ENCODE measurements at places on chromosomes 2 and 18.

DNA sequence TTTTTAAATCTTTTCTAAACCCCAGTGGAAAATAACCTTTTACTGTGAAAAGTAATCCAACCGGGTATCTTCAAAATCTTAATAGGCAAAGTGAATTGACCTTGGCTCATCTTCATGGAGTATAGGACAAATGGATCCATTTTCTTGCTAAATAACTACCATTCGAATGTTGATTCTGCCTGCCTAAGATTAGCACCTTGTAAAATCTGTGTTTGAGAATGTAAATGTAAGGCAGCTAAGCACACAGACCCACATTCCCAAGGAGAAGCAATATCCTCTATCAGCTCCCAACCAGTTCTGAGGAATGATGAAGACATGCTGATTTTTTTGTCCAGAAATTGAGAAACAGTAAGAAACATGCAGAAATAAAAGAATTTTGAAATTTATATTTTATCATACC lies 509.8 kb upstream of the SMIM21 start:
- no peak for DNase-seq

DNA sequence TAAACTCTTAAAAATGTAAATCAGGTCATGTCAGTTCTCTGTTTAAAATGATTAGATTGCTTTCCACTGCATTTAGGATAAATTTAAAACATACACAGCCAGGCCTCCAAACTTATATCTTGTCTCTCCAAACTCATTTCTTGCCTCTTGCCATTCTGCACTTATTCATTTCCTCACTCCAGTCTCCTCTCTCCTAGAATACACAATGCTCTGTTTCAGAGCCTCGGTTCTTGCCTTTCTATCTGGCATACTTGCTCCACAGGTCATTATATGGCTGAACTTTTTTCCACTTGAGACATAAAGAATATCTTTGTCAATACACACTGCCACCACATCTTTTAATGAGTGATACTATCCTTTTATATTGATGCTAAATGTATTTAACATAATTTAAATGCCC lies 10.5 kb upstream of the UGP2 start:
- DNase-seq: no peak

GRCh38 chr2:237604391-237604790 lies 13.9 kb upstream of the RAB17 start:
- no peak for DNase-seq

DNA sequence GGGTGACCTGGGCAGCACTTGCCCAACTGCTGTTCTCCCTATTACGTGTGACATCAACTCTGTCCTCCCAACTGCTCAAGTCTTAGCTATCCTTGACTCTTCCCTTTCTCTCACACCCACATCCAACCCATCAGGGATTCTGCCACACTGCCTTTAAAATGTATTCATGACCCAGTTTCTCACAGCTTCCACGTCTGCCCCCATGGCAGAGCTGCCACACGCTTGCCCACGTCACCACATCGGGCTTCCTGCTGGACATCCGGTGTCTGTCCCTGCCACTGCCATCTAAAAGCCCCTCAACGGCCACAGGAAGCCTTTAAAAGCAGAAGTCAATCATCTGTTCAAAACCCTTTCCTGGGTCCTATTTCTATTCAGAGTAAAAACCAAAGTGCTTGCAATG lies 233.1 kb upstream of the POU3F3 start:
- no peak for DNase-seq

GRCh38 chr2:29006092-29006979 lies 25.2 kb downstream of the TOGARAM2 start:
- DNase-seq: no peak

DNA sequence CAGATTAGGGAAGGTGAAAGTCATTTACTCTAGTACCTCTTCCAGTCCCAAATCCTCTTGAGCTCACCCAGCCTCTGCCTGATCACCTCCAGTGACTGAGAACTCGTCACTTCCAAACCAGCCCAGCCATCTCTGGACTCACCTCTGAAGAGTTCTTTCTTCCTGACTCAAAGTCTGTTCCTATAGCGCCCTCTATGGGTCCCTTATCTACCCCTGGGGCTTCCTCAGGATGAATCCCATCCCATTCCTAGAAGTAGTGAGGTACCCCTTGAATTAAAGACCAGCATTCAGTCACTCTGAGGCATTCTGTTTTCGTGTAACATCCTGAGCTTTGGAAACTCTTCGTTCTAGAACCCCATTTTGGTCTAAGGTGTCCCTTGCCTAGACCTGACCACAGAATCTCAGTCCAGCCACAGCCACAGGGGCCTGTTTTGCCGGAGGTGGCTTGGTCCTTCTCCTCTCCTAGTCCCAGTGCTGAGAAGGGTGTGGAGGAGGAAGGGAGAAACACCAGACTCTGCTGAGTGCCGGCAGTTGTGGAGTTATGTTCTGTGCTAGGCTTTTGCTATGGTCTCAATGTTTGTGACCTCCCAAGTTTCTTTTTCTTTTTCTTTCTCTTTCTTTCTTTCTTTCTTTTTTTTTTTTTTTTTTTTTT lies 32.7 kb downstream of the SIX3 start:
- DNase-seq: no peak

- DNase-seq: no peak
Measured at GRCh38 chr2:126227250-126227649, 428.7 kb upstream of the GYPC start.
